ENCODE measurements at places on chromosomes 2 and 18.

GRCh38 chr2:98693477-98693876, 37.5 kb downstream of the MGAT4A start:
- DNase-seq: no peak

GRCh38 chr2:44004735-44005602, 9.2 kb upstream of the LRPPRC start:
- DNase-seq: no peak

DNA sequence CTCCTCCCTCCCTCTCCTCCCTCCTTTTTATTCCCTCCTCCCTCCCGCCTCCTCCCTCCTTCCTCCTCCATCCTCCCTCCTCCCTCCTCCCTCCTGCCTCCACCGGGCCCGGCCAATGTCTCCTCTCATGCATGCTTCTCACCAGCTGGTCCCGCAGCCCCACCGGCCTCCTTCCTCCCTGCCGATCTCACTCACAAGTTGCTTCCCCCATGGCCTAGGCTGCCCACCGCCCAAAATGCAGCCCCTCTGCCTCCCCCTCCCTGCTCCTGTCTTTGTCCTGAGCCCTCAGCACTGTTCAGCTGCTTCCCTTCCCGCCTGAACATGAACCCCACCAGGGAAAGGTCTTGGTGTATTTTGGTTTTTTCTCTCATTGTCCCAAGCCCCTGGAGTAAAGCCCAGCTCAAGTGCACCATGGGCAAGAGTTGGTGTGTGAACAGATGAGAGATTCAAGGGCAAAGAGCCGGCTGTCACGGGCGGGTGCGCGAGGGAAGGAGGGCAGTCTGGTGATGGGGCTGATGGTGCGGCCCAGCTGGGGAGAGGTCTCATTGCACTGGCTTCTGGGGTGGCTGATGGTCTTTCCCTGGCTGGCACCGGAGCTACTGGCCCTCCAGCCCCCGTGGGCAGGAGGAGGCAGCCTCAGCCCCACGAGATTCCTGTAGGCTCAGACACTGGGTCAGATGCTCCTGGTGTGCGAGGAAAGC, 117.6 kb downstream of the TWIST2 start:
- DNase-seq: no peak

- no peak for DNase-seq
These were observed 111.7 kb upstream of the RIOK3 start for GRCh38 chr18:23341383-23341782.

GRCh38 chr2:233044974-233045605, 12.6 kb downstream of the NEU2 start:
- DNase-seq: no peak

GRCh38 chr2:219285894-219286425, 6.8 kb downstream of the DNAJB2 start:
- no peak for DNase-seq

- DNase-seq: no peak
These were observed 123.3 kb upstream of the DCC start for GRCh38 chr18:52216666-52217065.

DNA sequence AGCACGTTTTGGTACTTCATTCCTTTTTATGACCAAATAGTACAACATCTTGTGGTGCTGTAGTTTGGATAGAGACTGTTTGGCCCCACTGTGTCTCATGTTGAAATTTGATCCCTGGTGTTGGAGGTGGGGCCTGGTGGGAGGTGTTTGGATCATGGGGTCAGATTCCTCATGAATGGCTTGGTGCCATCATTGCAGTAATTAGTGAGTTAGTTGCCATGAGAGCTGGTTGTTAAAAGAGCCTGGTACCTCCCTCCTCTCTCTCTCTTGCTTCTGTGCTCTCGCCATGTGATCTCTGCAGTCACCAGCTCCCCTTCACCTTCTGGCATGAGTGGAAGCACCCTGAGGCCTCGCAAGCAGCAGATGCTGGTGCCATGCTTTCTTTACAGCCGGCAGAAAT, 50.9 kb downstream of the NCAPH start:
- DNase-seq: no peak

GRCh38 chr2:43218155-43218701, 8.2 kb downstream of the ZFP36L2 start:
- no peak for DNase-seq

DNA sequence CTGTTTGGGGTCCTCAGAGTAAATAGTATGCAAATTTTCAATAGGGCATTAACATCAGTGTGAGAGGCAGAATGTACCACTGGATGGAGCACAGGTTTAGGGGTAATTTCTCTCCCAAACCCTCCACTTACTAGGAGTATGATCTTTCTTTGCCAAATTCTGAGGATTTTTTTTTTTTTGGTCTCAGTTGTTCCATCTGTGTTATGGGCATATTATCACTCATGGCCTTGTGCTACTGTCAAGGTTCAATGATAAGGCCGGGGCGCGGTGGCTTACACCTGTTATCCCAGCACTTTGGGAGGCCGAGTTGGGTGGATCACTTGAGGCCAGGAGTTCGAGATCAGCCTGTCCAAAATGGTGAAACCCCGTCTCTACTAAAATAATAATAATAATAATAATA, 30.2 kb upstream of the ZEB2 start:
- DNase-seq: no peak

- DNase-seq: no peak
These were observed 23.6 kb downstream of the CPO start for GRCh38 chr2:206962966-206963365.

DNA sequence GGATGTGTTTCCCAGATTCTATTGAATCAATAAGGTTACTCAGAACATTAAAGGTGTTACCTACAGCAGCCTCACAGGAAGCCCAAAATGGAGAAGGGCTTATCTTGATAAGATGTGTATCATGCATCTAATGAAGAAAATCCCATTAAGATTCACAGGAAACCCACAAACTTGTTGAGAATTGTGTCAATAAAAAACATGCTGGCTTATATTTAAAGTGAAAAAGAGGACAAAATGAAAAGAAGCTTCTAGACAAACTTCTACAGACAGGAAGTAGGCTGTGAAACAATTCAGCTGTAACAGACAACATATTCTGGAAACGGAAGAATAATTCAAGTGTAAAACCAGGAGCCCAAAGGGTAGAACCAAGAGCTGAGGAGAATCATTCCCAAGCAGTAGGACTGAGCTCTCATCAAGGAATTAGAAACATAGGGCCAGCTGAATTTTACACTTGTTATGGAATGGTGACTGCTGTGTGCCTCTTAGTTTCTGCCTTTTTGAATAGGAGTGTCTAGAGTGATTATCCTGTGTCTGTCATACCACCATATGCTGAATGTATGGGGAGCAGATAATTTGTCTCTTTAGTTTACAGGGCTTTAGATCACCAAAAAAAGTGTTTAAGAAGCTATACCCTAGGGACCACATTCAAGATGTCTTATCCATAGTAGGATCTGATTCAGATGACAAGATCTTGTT, 9.6 kb downstream of the IMMT start:
- DNase-seq: no peak

- no peak for DNase-seq
These were observed 70.6 kb downstream of the OTX1 start for GRCh38 chr2:63121055-63121834.

DNA sequence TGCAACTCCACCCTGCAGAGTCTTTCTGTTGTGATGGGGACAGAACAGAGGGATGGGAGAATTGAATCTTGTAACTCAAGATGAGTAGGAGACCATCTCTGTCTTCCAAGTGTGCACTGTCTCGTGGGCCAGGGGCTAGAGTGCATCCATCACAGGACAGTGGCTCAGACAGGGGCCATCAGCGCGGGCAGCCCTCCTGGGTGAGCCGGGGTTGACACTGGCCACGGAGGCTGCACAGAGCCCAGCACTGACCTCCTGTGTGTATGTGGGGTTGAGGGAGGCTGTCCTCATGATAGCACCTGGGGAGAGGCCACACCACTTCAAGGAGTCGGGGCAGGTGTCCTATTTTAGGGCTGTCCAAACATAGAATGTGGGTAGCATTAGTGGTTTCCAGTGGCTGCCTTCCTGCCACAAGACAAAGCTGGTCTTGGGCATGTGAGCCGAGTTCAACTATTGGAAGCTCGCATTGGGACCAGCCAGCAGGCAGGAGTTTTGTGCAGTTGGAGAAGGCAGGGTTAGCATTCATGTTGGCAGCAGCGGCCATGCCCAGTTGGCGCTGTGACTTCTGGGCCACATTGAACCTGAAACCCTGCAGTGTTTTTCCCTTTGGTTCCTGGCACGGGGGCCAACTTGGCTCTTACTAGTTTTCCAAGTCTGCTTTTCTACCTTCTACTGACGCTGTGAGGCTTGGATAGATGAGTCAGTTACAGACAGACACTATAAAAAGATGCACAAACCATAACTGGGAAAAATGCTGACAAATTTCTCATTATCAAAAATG, 45.3 kb downstream of the ACOXL start:
- no peak for DNase-seq

DNA sequence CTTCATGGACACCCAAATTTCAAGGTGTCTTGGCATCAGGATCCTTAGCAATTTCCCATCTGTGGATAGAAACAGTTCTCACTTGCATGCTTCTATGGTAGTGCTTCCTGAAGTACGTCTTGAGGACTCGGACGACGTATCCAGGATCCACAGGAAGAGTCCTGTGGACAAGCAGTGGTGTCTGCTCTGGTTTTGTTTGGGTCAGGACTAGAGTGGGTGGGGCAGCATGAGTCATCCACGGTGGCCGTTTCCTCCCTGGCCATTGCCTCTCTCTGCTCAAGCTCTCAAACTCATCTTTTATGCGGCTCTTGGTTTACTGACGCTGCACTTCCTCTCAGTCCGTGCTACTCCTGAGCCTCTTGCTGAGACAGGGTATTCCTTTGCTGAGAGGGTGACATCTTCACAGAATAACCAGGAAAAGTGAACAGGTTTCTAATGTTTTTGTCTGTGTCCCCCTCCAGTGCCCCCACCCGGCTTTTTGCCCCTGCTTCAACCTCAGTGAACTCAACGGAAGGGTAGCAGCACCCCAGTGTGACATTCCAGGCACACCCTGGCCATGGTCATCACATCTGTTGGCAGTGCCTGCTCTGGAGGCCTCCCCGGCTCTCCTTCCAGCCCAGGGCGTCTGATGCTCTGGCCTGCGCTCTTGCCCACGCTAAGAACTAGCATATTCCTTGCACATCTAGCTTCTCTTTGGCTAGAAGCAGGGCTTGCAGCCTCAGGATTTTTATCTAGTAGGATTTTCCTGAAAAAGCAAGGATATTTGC, 62.2 kb downstream of the ARMC9 start:
- no peak for DNase-seq

GRCh38 chr2:215430528-215431187, 5.2 kb downstream of the FN1 start:
- DNase-seq: no peak

GRCh38 chr2:148614322-148615049, 30.1 kb upstream of the EPC2 start:
- no peak for DNase-seq

GRCh38 chr18:70377317-70377799, 88.5 kb downstream of the SOCS6 start:
- no peak for DNase-seq

- no peak for DNase-seq
These were observed 59.1 kb downstream of the TNS1 start for GRCh38 chr2:217943446-217944321.

- no peak for DNase-seq
These were observed 339.0 kb upstream of the ETAA1 start for GRCh38 chr2:67057901-67058703.

- DNase-seq: no peak
These were observed 158.1 kb downstream of the SLC39A10 start for GRCh38 chr2:195815083-195815482.

DNA sequence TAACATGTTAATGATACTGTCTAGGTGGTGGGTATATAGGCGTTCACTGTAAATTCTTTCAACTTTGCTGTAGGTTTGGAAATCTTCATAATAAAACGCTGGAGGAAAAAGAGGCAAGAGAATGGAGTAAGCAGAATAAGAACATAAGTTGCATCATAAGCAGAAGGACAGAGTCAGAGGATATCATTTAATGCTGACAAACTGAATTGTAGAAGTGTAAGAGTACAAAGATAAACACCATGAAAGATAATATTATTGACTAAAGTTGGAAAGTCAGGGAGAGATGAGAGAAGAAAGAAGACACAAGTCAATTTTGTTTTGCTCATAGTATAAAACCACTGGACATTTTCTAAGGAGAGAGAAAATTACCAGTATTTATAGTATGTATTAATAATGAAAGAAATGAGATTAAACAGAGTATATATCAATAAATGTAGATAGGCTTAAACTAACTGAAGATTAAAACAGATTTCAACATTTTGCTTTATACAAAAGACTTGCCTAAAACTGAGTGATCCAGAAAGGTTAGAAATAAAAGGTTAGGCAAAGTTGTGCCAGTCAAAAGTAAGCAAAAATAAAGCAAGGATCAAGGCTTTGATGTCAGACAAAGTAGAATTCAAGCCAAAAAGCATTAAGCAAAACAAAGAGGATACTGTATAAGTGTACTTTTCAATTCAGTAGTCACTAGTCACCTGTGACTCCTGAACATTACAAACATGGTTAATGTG, 42.4 kb upstream of the VIT start:
- no peak for DNase-seq

DNA sequence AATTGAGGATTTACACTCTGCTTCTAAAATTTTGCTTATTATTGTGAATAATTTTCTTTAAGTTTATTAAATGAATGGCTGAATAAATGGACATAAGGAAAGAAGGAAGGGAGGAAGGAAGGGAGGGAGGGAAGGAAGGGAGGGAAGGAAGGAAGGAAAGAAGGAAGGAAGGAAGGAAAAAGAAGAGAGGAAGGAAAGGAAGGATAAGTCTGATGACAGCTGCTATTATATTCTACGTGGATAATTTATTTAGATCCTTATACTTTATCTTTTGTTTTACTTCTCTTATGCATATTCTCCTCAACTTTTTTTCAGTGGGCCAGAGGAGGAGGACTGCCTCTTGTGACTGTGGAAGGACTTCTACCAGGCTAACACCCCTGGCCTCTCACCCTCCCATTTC, 17.4 kb downstream of the CLUL1 start:
- no peak for DNase-seq

GRCh38 chr18:13599031-13599430, 127.3 kb downstream of the FAM210A start:
- no peak for DNase-seq

DNA sequence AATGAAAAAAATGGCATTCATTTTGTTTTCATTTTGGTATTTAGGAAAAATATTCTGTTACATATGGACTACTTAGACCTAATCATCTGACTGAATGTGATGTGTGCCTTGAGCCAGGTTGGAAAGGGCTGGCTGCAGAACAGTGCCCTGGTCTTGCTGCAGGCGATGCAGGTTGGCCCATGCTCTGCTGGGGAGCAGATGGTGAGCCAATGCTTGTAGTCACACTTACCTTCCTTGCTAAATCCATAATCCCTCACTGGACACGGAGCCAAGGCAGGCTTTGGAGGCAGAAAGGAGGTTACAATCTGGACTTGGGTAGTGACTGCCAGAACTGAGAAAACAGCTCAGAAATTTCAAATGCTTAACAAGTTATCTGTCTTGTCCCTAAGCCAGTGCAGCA, 228.7 kb downstream of the ARHGAP15 start:
- DNase-seq: no peak

GRCh38 chr2:238305965-238306671, 14.2 kb upstream of the TRAF3IP1 start:
- no peak for DNase-seq
